Activated CD4-positive, CD25-positive, alpha-beta regulatory T cell treated with anti-CD3 and anti-CD28 coated beads, Interleukin-2, amount 50 U/mL, for 24 hours (primary cell): ENCODE measurements at places on chromosomes 2 and 18.

GRCh38 chr2:33320573-33320972 lies 155.9 kb upstream of the RASGRP3 start:
- no peak for ATAC-seq

DNA sequence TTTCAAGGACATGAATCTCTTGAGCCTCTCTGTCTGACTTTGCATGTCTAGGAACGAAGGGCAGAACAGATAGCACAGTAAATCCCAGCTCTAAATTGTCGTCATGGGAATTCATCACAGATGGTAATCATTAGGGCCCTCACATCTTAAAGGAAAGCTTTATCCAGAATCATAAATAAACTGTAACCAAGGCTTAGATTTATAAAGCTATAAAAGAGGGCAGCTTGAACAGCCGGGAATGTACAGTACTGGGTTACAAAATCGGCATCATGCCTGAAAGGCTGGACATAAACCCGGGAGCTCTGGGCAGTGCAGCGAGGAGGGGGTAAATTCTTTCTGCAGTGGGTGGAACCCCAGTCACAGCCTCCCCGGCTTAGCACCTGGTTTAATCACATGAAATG lies 144.4 kb downstream of the GFPT1 start:
- no peak for ATAC-seq

- ATAC-seq = no peak
Measured at GRCh38 chr2:199383021-199383420, 74.7 kb downstream of the SATB2 start.

DNA sequence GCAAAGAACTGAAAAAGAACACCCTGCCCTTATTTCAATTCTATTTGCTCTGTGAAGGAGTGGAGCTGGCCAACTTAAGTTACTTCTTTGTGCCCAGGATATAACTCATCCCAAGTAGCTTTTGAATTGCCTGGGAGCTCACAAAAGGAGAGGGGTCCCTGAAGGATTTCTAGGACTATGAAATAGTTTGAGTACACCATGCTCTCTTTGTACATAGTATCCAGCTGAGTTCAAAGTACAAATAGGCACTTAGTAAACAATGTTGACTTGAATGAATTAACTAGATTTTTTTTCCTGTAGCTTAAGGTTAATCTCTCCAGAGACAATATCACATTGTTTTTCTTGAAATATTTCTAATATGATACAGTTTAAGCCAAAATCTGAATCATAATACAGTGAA lies 47.7 kb downstream of the ZC3H15 start:
- ATAC-seq = no peak

GRCh38 chr2:9699139-9700108 lies 68.6 kb upstream of the YWHAQ start:
- ATAC-seq = no peak

DNA sequence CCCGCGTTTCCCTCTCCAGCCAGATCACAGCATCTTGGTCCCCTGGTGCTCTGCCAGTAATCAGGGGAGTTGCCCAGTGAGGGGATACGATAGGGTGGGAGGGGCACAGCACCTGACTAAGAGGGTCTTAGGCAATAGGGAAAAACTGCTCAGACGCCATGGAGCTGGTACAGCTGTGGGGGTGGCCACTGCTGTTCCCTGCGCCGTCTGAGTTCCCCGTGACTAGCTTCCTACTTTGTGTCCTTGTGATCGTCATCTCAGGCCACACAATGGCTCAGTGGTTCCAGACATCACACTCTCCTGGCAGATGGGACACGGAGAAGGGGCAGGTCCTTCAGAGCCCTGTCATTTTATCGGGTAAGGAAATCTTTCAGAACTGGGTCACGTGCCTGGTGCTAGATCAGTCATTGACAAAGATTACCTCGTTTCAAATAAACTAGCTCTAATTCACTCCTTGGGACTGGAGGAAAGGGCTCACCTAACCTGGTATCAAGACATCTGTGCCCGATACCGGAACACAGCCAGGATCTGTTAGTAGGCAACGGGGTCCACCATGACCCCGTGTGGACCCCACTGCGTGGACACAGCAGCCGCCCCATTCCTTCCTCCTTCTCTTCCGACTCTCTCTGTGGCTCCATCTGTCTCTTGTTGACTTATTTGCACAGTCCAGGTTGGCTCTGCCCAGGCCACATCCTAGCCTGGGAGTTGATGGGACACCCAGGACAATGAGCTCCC lies 101.6 kb downstream of the PTGR3 start:
- ATAC-seq = no peak

GRCh38 chr2:67777010-67777409 lies 285.8 kb downstream of the C1D start:
- no peak for ATAC-seq

DNA sequence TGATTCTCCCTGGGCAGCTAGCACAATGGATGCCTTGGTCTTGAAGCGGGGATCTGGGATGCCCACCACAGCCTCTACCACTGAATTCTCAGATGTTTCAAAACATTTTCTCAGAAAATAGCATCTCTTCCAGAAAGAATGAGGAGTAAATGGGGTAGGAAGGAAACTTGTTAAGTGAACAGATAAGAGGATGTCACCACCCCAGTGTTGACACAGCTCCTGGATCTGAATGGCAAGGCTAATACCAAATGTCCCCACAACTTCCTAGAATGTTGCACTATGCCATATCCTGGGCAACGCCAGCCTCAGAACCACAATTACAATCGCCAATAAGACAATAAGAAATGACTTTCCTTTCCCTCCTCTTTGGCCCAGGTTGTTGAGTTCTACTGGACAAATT lies 177.2 kb downstream of the BCL11A start:
- no peak for ATAC-seq

- no peak for ATAC-seq
Measured at GRCh38 chr18:48194591-48195181, 214.5 kb downstream of the ZBTB7C start.

- no peak for ATAC-seq
Measured at GRCh38 chr2:100043891-100044255, 98.5 kb downstream of the AFF3 start.

- ATAC-seq = no peak
Measured at GRCh38 chr2:111522231-111522768, 361.7 kb downstream of the ANAPC1 start.

- ATAC-seq = no peak
Measured at GRCh38 chr2:238955648-238956531, 108.0 kb downstream of the TWIST2 start.

DNA sequence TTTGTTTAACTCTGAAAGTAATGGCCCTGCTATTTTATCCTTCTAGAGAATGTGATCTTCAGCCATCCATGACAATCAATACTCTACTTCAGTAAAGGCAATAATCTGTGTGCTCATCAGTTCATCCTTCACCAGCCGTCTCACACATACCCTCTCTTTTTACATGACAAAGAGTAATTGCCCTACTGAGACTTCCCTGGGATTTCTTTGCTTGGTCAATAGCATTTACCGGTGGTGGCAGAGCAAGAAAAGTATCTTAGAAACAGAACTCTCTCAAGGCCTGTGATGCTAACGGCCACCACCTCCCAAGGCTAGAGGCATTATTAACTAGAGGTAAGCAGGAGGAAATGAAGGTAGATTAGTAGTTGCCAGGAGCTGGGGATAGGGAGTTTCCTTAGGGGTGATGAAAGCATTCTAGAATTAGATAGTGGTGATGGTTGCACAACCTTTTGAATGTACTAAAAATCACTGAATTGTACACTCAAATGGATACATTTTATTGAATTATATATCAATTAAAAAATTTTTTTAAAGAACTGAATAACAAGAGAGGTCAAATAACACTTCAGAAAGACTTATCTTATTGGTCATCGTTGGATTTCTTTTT lies 57.9 kb upstream of the EPC2 start:
- ATAC-seq = no peak

GRCh38 chr18:10070561-10071000 lies 156.8 kb downstream of the VAPA start:
- no peak for ATAC-seq

- no peak for ATAC-seq
Measured at GRCh38 chr2:183179156-183179555, 54.9 kb downstream of the NUP35 start.

DNA sequence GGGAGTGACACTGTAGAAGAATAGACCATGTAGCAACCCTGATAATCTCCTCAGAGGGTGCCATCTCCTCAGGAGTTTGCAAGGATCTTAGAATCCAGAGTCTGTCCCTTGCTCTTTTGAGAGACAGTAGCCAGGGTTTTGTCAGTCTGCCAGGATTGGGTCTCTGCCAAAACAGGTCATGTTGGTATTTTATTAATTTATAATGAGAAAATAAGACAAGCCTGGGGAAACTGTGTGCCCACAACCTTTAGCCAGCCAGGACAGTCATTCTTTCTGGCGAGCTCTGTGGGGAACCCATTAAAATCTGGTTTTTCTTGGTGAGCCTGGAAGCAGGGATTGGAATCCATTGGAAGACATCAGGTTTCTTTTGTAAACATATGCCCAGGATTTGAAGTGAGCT lies 78.6 kb downstream of the PTPRM start:
- no peak for ATAC-seq

GRCh38 chr2:145288650-145289496 lies 769.0 kb upstream of the ZEB2 start:
- ATAC-seq = no peak

DNA sequence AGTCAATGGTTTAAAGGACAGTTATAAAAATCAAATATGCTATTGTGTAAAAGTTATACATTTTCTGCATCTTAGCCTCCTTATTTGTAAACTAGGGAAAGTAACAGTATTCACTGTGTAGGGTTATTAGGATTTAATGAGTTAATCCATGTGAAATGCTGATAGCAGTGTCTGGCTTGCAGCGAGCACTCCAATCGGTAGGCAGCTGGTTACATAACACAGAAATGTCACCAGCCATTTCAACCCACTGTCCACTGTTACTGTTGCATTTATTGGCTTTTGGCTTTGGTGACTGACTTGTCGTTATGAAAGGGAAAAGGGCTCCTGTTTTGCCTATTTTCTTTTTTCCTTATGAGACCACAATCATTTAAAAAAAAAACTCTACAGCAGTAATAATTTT lies 38.9 kb downstream of the ID2 start:
- ATAC-seq = no peak

DNA sequence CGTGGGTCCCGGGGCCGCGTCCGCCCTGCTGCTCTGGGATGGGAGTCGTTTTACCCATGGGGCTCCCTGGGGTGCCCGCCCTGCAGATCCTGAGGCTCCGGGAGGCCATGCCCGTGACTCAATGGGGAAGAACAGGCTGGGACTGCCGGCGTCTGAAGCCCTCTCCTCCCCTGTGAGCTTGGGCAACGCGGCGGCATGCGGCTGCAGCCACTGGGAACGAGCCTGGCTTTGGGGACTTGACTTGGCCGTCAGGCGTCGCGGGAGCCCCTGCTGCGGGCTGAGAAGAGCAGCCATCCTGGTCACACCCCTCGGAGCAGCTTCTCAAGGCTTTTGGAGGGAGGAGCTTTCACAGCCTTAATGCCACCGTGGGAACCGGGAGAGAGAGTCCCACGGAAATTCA lies 126.9 kb upstream of the CTDP1 start:
- no peak for ATAC-seq

DNA sequence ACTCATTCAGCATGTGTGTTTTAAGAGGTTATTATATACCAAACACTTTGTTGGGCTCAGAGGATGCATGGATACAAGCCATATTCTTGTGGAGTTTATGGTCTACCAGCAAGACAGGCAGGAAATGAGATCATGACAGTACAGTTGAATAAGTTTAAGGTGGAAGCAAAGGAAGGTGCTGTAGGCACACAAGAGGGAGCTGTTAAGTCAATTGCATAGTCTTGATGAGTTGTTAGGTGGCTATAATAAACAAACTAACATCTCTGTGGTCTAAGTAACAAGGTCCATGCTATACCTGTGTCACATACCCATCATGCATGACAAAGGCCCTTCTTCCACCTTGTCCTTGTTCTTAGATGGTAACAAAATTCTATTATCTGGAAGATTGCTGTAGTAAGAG lies 538.3 kb downstream of the CNTNAP5 start:
- ATAC-seq = no peak

GRCh38 chr2:150143087-150143536 lies 344.4 kb downstream of the RND3 start:
- ATAC-seq = no peak

GRCh38 chr18:58275176-58275575 lies 231.2 kb downstream of the NEDD4L start:
- no peak for ATAC-seq

- ATAC-seq = no peak
Measured at GRCh38 chr2:235508371-235509160, 14.7 kb downstream of the AGAP1 start.

DNA sequence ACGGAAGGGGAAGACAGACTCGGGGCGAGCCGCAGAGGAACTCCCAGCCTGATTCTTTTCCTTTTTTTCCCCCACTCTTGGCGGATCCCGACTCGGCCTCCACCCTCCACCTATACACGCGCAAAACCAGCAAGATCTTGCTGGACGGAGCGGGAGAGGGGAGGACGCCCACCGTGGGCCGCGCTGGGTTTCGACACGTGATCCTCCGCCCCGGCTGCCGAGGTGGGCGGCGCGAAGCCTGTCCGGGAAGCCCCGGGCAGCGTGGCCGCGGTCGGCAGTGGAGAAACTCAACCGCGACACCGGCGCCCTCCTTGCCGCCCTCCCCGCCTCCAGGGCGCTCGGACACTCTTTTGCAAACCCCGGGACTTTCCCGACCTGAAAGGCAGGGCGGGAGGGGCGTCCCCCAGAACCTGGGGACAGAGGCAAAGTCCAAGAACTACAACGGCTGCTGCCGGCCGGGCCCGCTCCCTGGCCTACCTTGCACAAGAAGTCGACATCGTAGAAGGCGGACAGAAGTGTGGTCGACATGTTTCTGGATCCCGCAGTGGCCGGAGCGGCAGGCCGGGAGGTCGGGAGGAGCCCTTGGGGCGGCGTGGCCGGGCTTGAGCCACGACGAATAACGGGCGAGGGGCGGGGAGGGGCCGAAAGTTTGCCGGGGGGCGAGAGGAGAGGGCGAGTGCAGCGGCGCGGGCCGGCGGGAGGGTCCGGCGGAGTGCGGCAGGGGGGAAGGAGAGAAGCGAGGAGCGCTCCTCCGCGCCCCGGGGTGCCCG lies 433 bp downstream of the ZFP36L2 start:
- peak; percentile 3 for ATAC-seq

DNA sequence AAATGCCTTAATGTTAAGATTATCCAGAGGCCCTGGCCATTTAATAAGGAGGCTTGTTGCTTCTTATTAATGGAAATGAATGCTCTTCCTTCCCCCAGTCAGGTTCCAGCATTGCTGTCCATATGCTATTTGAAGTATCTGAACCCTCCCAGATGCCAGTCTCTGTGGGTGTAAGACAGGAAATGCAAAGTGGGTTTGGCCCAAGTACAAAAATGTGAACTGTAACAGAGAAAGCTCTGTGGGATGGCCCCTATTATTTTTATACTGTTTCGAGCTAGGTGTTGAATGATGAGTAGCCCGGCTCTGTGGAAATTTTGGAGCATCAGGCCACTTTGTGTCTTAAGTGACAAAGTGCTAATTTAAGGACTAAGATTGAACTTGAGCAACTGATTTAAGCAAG lies 141.0 kb downstream of the UXS1 start:
- ATAC-seq = no peak

- ATAC-seq = no peak
Measured at GRCh38 chr2:84102274-84102673, 356.8 kb downstream of the SUCLG1 start.

DNA sequence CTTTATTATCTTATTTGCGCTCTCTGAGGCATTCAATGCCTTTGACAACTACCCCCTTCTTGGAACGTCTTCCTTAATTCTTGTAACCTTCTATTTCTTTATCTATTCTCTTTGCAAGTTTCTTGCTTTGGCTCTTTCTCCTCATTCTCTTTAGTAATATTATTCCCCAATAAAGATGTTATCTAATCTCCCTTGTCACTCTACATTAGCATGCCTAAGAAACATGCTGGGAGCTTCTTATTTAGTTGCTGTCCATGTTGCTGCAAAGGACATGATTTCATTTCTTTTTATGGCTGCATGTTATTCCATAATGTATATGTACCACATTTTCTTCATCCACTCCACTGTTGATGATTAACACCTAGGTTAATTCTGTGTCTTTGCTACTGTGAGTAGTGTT lies 113.7 kb downstream of the RDH14 start:
- no peak for ATAC-seq
